ENCODE measurements at places on chromosomes 7 and 10. TPM values are rescaled to one million over a fixed set of nuclear protein-coding genes. Genes with fewer than 3 reads are reported as not detected.

GRCh38 chr7:104005197-104005596, 15.7 kb upstream of the RELN start:
- no peaks in the 10 kb centered on the region for H3K36me3 ChIP-seq
- H3K27ac ChIP-seq = no peak overlapping the region
- no peak overlapping the region for H3K4me3 ChIP-seq
- H3K27me3 ChIP-seq = no peaks in the 10 kb centered on the region

DNA sequence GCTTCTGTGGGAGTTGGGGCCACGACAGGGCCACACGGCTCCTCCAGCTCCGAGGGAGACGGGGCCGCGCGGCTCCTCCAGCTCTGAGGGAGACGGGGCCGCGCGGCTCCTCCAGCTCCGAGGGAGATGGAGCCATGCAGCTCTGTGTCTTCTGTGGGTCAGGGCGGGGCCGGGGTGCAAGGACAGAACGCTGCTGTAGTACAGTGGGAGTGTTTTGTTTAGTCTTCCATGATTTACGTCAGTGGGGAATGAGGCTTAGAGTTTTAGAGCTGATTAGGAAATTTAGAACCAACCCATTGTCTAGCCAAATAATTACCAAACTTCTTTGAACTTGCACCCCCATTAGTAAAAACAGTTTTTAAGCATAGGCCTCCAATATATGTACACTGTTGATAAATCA, 32.9 kb upstream of the PRKAR1B start:
- H3K4me3 ChIP-seq = no peak overlapping the region
- no peaks in the 10 kb centered on the region for H3K4me1 ChIP-seq
- no peak for DNase-seq
- no peaks in the 10 kb centered on the region for H3K27me3 ChIP-seq
- no peak overlapping the region for H3K27ac ChIP-seq

GRCh38 chr7:107592361-107593024, 12.4 kb downstream of the BCAP29 start:
- peak overlapping the region; percentile 81 for H3K27ac ChIP-seq
- peaks cover 54% of the 10 kb centered on the region for H3K4me1 ChIP-seq
- no peaks in the 10 kb centered on the region for H3K27me3 ChIP-seq
- no peak for DNase-seq
- no peaks in the 10 kb centered on the region for H3K36me3 ChIP-seq

DNA sequence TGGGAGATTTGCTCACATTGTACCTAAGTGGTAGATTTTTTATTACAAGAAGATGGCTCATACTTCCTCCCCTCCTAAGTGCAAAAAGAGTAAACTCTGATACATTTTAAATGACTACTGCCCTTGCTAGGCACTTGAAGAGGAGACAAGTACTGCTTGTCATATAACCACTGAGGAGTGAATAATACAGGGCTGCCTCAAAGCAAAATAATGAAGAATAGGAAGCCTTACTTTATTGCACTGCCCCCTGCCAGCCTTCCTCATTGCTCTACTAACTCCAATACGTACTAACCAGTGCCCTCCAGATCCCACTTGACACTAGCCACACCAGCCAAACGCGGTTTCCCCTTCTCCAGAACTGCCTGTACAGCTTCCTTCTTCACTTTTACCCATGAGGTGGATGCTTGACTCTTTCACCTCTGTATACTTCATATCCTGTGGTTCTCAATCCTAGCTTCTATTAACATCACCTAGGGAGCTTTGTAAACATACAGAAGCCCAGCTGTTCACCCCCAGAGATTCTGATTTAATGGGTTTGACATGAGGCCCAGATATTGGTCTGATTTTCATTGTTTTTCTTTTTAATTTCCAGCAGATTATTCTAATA, 11.7 kb upstream of the MTERF1 start:
- H3K4me3 ChIP-seq = no peak overlapping the region
- no peaks in the 10 kb centered on the region for H3K36me3 ChIP-seq
- DNase-seq = no peak
- no peak overlapping the region for H3K27ac ChIP-seq

DNA sequence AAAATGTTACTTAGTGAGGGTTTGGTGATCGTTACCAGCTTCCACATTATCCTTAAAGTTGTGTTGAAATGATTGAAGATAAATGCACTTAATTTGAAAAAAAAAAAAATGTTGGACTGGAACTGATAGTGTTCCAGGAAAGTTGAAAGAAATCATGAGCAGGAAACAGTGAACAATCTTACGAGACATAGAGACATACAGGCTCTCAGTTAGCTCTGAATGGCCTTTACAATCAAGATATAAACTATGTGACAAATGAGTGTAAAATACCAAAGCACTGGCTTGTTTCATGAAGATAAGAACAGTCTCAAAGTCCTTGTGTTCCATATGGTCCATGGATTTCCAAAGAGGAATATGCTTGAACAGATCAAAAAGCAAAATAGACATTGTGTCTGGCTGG, 430.1 kb upstream of the ETV1 start:
- H3K27ac ChIP-seq = no peak overlapping the region
- H3K4me1 ChIP-seq = no peaks in the 10 kb centered on the region
- no peak overlapping the region for H3K4me3 ChIP-seq
- H3K27me3 ChIP-seq = no peaks in the 10 kb centered on the region

DNA sequence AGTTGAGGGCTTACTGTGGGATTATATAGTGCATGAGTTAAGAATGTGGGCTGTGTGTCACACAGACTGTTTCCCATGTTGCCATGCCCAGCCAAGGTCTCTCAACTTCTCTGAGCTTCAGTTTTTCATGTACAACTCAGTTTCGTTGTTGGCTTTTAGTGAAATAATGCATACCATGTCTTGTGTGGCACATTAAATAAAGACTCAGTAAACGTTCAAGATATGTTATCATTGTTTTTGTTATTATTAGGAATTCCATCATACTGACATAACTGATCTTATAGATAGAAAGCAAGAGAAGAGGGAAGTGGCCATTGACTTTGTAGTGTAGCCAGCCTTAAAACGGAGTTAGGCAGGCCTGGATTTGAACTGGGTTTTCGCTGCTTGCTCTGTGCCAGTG, 2.9 kb downstream of the CDK14 start:
- DNase-seq = no peak
- H3K27me3 ChIP-seq = no peaks in the 10 kb centered on the region
- H3K36me3 ChIP-seq = no peaks in the 10 kb centered on the region

- no peak overlapping the region for H3K4me3 ChIP-seq
- no peaks in the 10 kb centered on the region for H3K36me3 ChIP-seq
- no peak overlapping the region for H3K27ac ChIP-seq
- H3K4me1 ChIP-seq = peaks cover 11% of the 10 kb centered on the region
- DNase-seq = no peak
Measured at GRCh38 chr10:48322017-48322416, 15.5 kb downstream of the MAPK8 start.

DNA sequence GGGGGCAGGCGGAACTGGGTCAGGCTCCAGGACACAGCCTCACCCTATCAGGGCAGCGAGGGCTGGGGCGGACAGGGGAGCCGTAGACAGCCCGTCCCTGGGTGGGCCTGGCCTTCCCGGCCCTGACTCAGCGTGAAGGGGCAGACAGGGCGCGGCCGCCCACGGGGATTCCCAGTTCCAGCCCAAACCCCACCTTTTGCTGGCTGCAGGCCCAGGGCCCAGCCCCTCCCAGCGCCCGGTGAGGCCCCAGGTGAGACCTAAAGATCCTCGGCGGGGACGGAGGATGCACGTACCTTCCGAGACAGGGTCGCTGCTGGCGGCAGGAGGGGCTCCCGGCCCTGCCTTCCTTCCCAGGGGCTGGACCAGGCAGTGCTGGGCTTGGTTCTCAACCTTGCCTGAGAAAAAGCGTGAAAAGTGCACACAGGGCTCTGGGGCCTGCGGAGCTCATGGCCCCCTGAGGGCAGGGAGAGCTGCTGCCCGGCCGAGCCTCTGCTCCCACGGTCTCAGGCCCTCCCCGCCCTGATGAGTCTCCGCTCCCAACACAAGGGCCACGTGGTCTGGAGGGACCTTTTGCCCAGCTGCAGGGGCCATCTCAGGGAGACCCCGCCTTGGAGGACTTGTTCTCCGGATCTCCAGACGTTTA, 43.9 kb upstream of the DNAJB6 start:
- H3K36me3 ChIP-seq = no peaks in the 10 kb centered on the region
- DNase-seq = no peak
- peaks cover 3% of the 10 kb centered on the region for H3K27me3 ChIP-seq
- H3K4me1 ChIP-seq = no peaks in the 10 kb centered on the region
- H3K27ac ChIP-seq = no peak overlapping the region
- no peak overlapping the region for H3K4me3 ChIP-seq

GRCh38 chr7:80165177-80165576, 30.5 kb downstream of the GNAI1 start:
- no peak overlapping the region for H3K4me3 ChIP-seq
- peaks cover 59% of the 10 kb centered on the region for H3K4me1 ChIP-seq
- H3K36me3 ChIP-seq = no peaks in the 10 kb centered on the region

DNA sequence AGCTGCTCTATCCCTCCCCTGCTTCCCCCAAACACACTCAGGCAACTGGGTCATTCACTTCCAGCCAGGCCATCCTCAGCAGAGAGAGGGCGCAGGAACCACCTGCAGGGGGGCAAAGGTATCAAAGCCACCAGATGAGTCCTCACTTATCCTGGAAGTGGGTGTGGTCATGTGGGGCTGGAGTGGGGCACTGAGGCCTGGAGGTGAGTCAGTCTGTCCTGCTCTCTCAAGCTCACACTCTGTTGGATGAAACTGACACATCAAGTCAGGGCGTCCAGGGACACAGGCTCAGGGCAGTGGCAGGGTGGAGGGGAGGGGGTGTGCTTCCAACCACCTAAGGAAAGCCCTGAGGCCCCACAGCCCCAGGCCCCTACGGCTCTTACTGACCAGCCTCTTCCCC, 8.0 kb upstream of the ELFN1 start:
- peak; percentile 45 for DNase-seq
- H3K27ac ChIP-seq = no peak overlapping the region
- no peaks in the 10 kb centered on the region for H3K4me1 ChIP-seq
- H3K36me3 ChIP-seq = no peaks in the 10 kb centered on the region
- H3K4me3 ChIP-seq = no peak overlapping the region

The AP4M1 gene
- total RNA-seq = 21.8 TPM

The PRTFDC1 gene
- 17.2 TPM for total RNA-seq

Data from sigmoid colon (tissue), 7 donors.